Aorta (tissue), 5 donors: ENCODE measurements at places on chromosomes 5 and 9.

GRCh38 chr9:137448602-137448962 lies 7.4 kb upstream of the ENTPD8 start:
- no peak for DNase-seq

DNA sequence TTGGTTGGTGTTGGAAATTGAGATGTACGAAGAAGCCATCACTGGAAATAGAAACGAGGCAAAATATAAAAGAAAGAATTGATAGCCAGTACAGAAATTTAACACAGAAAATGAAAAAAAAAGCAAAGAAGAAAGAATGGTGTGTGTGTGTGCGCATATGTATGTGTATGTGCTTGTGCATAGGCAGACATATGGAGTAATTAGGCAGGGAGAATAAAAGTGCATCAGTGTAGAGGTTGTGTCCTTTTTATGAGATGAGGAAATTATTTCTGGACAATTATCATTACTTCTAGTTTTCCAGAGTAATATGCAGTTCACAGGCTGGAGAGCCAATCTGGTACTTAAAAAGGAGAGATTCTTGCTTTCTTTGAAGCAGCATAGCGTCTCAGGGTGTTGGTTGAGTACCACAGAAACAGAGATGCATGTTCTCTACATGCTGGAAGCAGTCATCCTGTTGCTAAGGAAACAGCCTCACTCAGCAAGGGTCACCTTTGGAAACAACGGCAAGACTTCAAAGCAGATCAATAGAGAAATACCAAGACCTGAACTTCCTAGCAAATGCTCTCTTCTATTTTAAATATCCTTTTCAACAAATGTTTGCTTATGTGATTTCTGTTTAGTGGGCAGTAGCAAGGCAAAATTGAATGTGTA lies 172.7 kb downstream of the TAF11L14 start:
- DNase-seq, result no peak

GRCh38 chr9:112841261-112841660 lies 49.4 kb downstream of the SLC46A2 start:
- no peak for DNase-seq

DNA sequence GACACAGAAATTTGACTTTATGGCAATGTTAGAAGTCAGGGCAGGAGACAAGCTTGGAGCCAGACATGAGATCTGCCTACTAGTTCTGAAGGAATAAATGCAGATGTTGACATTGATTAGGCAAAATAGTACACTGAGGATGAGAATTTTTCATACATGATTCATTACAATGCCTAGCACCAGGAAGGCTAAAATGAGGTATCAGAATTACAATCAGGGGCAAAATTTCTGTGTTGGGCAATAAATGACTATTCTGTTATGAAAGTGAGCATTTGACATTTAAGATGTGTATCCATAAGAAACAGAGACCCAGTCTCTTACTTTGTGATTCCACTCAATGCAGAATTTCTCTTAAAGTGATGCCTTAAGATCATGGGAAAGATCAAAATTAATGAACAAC lies 92.4 kb upstream of the CDH10 start:
- DNase-seq, result no peak

DNA sequence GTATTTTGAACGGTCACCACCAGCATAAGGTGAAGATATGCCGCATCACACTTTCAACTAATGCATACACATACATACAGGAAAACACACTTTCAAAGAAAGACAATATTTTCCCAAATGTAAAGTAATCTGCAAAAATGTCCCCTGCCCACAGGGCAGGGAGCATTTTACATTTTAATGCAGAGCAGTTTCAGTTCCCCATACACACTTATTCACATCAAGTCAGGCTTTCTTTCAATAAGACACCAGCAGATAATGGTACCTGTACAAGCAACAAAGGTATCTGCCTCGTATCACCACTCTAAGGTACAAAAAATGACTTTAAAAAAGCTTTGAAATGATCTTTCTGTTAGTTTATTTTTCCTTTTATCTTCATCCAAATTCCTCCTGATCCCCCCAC lies 247.1 kb upstream of the CCNG1 start:
- no peak for DNase-seq
